AG08396 (cell line): ENCODE measurements at places on chromosomes 2 and 18.

- DNase-seq: no peak
Measured at GRCh38 chr2:100143286-100143685, 896 bp upstream of the AFF3 start.

- DNase-seq: no peak
Measured at GRCh38 chr2:49426996-49427395, 272.7 kb upstream of the FSHR start.

- no peak for DNase-seq
Measured at GRCh38 chr18:75462178-75462832, 34.8 kb upstream of the SMIM21 start.

- peak; percentile 26 for DNase-seq
Measured at GRCh38 chr2:128091726-128092080, 703 bp downstream of the UGGT1 start.

- no peak for DNase-seq
Measured at GRCh38 chr2:37173741-37174140, 14.7 kb downstream of the SULT6B1 start.

DNA sequence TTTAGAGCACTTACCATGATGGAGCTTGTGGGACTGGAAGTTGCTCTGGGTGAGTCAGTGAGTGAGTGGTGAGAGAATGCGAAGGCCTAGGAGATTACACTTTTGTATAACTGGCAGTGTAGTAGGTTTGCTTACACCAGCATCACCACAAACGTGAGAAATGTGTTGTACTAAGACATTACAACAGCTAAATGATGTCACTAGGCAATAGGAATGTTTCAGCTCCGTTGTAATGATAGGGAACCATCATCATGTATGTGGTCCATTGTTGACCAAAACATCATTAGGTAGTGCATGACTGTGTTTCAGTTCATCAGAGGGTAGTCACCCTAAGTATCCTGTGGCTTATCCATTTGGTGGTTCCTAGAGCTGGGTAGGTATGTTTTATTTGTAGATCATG is 11.9 kb downstream of the ZNF407 start:
- peak; percentile 32 for DNase-seq

GRCh38 chr2:11499081-11499743 is 33.3 kb upstream of the E2F6 start:
- DNase-seq: no peak

DNA sequence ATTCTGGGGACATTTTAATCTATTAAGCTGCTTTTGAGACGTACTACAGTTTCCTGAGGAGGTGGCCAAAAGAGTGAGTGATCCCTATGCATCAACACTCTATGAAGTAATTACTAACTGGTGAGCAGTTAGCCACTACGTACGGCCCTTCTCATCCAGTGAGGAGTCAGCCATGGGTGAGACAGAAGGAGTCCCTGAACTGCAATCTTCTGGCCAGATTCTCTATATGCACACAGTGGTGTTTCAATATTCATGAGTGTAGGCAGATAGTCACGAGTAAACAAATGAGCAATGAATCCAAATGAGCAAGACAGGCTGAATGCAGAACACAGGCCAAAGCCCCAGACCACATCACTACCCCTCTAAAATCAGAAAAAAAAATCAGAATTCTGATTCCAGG is 29.8 kb upstream of the TMEM214 start:
- no peak for DNase-seq

- DNase-seq: no peak
Measured at GRCh38 chr2:109711230-109712122, 82.6 kb upstream of the RGPD5 start.

GRCh38 chr2:103823847-103824246 is 1030.1 kb upstream of the POU3F3 start:
- no peak for DNase-seq

DNA sequence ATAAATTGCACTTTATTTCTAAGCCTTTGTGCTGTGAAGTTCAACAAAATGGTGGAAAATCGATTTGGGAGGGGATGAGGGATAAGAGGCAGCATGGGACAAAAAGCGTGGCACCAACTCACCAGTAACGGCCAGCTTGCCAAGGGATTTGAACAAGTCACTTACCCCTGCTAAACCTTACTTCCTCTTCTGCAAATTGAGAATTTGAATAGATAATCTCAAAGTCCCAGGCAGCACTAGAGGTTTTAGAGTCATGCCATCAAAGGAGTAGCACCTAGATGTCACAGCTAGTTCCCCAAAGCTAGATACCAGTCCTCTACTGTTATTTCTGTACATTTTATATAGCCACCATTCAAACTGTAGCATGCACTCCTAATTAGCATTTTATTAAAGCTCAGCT is 83.7 kb upstream of the VRK2 start:
- DNase-seq: no peak

GRCh38 chr2:136422512-136422911 is 304.6 kb upstream of the CXCR4 start:
- DNase-seq: no peak

- no peak for DNase-seq
Measured at GRCh38 chr2:45769056-45769455, 117.6 kb downstream of the PRKCE start.

- no peak for DNase-seq
Measured at GRCh38 chr2:143594745-143595144, 465.5 kb downstream of the ARHGAP15 start.

DNA sequence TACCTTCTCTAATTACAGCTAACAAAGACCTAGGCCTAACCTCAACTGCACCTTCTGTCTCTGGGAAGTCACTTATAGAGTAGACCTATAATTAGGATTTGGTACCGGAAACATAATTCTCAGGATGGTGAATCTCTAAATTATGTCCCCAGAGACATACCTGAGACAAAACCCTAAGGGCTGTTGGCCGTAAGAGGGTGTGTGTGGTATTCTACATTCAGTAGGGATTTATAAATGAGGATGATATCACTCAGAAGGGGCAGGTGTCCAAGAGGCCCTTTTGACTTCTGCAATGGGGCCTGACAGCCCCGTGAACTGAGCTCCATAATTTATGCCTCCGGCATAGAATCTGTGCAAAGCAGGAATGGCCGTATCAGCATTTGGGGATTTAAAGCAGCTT is 13.5 kb upstream of the DARS1 start:
- no peak for DNase-seq

DNA sequence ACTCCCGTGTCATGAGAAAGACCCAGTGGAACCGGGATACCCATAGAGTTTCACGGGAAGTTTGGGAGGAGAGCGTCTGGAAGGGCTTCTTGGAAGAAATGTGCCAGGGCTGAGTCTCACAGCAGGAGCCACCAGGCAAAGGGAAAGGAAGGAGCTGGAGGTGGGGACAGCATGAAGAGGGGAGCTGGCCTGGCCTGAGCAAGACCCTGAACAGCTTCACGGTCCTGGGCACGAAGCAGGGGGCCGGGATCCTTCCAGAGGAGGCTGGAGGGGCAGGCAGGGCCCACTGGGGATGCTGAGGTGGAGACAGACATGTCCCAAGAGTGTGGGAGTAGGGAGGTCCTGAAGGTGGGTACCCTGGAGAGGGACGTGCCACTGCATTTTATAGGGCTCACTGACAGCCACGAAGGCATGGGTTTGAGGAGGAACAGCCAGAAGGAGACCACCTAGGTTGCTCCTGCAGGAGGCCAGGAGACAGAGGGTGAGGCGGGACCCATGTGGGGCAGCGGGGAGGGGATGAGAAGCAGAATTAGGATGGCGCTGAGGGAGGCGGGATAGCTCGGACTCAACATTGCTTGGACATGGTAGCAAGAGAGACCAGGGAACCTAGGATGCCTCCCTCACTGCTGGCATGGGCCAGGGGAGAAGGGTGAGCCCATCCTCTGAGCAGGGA is 168.1 kb upstream of the ID2 start:
- DNase-seq: no peak

DNA sequence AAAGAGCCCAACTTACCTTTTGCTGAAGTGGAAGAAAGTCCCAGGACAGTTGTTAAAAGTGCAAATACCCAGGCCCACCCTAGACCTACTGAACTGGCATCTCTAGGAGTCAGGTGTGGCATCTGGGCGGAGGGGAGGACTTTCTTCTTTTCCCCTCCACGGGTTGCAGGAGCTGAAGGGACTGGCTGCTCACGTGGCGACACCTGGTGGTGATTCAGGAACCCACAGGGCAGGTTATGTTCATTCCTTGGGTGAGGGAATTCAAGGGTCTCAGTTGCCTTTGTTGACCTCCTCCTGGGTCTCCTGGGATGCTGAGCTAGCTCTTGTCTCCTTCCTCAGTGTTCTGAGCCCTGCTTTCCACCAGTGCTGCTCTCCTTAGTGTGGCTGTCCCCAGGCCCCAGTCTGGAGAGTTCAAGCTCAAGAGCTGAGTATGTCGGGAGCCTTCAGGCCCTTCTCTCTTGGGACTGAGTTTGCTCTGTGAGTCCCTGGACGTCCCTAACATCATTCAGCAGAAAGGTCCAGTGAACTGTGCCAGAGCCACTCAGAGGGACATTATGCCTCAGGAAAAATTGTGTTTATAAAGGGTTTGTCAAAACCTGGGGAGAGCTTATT is 56.9 kb downstream of the DYSF start:
- DNase-seq: peak; percentile 81

GRCh38 chr2:241020201-241020600 is 21.8 kb downstream of the SNED1 start:
- no peak for DNase-seq

DNA sequence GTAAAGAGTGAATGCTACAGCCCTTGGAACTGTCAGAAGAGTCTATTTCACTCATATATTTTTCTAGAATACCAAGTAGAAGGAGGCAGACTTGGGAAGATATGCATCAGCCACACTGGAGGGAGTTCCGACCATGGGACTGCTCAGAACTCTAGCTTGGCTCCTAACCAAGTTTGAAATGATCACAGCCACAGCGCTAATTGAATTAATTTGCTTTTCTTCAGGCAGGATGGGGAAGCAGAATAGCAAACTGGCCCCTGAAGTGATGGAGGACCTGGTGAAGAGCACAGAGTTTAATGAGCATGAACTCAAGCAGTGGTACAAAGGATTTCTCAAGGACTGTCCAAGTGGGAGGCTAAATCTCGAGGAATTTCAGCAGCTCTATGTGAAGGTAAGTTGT is 51.4 kb downstream of the VSNL1 start:
- no peak for DNase-seq

DNA sequence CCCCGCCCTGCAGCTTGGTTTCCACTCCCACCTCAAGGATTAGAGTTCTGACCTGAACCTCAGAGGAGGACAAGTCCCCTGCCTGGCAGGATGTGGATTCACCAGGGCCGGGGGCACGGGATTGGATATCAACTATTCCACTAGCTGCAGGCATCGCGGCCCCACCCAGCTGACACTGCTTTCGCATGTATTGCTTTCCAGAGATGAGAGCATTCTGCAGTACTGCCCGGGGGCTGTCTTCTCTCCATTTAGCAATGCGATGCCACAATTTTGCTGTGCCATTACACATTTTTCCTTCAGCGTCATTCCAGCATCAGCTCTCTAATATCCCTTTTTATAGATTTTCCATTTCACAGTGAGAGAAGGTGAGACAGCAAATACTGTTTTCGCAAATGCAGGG is 42.0 kb downstream of the CTIF start:
- DNase-seq: no peak

GRCh38 chr2:226466124-226466523 is 333.5 kb downstream of the IRS1 start:
- DNase-seq: no peak

DNA sequence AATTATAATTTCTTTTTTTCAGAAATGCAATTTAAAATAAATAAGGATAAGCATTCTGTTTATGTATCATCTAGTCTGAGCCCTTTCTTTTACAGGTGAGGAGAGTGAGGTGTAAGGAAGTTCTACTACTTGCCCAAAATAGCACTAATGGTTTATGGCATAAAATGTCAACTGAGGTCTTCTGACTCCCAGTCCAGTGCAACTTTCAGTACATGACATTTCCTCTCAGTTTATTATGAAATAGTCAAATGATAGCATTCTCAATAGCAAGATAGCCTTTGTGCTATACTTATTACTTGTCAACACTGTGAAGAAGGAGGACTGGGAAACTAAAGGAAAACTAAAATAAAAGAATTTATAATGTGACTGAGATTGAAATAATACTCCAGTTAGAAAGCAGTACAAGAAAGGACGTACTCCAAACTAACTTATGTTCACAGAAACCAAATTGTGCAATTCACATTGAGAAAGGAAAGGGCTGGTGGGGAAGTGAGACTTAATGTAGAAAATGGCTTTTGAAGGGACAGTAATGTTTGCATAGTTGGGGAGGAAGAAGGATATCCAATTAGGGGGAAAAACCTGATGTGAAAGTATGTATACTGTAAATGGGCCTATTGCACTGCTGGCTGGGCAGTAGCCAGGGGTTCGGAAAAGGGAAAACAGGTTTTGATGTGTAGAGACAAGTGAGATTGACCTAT is 166.7 kb upstream of the ZEB2 start:
- no peak for DNase-seq

DNA sequence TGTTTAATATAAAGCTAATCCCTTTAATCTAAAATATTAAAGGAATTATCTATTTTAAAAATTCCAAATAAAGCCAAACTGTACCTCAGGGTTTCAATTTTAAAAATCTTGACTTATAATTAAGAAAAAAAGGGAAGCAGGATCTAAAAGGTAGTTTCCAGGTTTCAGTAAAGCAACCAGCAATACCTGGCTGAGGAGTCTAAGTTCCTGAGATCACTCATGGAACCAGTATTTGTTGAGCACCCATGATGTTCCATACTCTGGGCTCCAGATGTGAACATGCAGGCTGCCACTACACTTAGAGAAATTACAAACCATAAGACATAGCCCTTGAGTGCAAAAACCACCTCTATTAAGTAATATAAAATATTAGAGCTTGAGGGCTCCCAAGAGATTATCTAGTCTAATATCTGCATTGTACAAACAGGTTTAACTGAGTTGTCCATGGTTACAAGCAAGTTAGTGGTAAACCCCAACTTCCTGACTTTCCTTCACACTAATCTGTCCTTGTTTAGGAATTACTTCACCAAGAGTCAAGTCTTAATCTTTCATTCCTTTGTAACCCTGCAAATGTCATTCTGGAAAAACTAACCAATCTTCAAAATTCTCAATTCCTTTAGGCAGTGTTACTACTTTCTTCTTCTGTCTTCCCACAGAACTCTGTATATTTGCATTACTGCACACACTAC is 49.2 kb downstream of the CLASP1 start:
- DNase-seq: no peak

GRCh38 chr2:16057661-16058060 is 117.3 kb downstream of the MYCN start:
- DNase-seq: no peak

DNA sequence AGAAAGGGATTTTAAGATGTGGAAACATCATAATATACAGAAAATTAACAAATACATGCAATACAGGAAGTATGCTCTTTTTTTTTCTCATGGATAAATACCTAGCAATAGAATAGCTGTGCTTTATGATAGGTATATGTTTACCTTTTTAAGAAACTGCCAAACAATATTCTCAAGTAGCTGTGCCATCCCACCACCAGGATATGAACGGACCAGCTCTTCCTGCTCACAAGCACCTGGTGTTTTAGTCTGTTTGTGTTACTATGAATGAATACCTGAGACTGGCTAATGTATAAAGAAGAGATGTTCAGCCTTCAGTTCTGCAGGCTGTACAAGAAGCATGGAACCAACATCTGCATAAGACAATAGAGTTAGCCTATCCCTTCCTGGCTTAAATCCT is 19.9 kb upstream of the UGT1A8 start:
- no peak for DNase-seq

GRCh38 chr18:69400253-69400975 is at the start of gene DOK6:
Gene DOK6 (plus strand): TSS chr18:69400888.
- DNase-seq: peak; percentile 82

- no peak for DNase-seq
Measured at GRCh38 chr18:8797206-8797605, 91.8 kb downstream of the MTCL1 start.
